Stimulated activated CD8-positive, alpha-beta memory T cell treated with anti-CD3 and anti-CD28 coated beads, Interleukin-4, amount 100 ng/mL, for 1 hour (primary cell): ENCODE measurements at places on chromosomes 1 and 21.

DNA sequence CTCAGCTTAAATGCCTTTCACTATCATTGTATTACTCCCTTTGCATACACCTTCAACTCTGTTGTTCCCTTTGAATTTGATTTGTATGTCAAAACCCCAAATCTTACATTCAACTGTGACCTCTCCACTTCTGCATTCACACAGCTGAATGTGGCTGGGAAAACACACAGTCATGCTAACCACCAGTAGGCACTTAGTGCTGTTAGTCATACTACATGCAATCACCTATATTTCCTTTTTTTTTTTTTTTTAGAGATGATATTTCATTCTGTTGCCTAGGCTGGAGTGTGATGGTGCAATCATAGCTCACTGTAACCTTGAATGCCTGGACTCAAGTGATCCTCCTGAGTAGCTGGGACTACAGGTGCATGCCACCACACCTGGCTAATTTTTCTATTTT lies 16.2 kb downstream of the BTBD8 start:
- no peak for DNase-seq

DNA sequence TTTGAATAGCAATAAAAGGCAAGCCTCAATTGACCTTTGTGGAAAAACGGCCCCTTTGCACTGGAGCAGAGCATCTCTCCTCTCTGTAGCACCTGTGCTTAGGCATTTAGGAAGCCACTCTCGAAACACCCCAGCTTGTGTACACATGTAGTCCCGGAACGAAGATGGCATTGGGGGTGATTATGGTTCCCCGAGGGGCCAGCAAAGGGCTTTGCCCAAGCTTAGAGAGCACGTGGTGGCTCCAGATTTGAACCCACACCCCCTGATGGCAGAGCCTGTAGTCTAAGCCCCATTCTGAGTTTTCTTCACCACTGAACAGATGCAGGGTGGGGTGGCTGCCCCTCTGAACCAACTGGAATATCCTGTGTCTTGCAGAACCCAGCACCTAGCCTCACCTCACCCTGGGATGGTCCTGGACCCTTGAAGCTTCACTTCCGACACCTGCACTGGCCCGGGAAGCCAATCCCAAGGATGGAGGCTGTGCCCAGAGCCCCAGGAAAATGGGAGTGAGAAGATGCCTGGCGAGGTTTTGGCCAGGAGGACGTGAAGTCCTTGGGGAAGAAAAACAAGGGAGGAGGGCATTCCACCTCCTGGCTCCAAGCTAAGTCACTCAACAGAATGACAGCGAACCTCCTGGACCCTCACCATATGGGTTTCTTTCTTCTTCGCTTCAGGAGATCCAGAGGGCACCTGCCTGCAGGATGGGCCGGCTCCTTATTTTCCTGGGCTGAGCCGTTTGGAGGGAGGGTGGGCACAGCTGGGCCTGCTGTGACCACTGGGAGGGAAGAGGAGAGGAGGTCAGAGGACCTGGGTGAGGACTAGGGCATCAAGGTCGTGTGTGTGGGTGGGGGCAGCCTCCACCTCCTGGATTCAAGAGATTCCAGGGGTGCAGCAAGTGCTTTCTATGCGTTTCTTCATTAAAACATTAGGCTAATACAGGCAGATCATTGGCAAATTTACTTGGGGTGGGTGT lies 37.7 kb downstream of the IGFN1 start:
- DNase-seq, result no peak

GRCh38 chr1:35390600-35391494 lies 122.3 kb downstream of the ZMYM4 start:
- DNase-seq, result no peak

DNA sequence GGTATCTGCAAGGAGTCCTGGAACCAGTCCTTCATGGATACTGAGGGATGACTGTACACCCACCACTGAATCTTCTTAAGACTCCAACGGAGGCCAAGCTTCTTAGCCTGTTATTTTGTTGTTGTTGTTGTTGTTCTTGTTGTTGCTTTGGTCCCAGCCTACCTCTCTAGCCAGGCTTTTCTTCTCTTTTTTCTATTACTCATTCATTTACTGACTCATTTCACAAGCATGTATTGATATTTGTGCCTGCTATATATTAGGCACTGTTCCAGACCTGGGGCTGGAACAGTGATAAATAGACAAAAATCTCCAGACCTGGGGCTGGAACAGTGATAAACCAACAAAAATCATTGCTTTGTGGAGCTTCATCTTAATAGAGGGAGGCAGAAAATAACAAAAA lies 20.4 kb downstream of the CENPF start:
- DNase-seq, result no peak

- no peak for DNase-seq
Observed at GRCh38 chr1:154896771-154897286, 26.7 kb upstream of the KCNN3 start.

- no peak for DNase-seq
Observed at GRCh38 chr1:98991127-98992012, 13.3 kb downstream of the PLPPR5 start.

GRCh38 chr1:159827549-159827948 lies 876 bp downstream of the SLAMF8 start:
- no peak for DNase-seq

DNA sequence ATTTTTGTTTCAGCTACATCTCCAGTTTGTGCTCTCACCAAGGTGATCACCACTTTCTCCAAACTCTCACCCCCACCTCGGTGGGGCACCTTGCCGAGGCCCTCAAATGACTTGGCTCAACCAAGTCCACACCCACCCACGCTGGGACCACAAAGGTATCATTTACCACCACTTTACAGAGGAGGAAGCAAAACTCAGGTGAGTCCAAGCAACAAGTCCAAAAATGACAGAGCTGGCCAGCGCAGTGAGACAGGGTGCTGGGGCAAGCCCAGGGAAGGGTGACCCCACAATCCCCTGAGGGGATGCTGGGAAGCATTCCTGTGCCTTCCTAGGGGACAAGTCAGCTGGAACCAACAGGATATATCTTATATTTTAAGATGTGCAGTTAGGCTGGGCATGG lies 24.7 kb downstream of the SSBP3 start:
- DNase-seq, result no peak

DNA sequence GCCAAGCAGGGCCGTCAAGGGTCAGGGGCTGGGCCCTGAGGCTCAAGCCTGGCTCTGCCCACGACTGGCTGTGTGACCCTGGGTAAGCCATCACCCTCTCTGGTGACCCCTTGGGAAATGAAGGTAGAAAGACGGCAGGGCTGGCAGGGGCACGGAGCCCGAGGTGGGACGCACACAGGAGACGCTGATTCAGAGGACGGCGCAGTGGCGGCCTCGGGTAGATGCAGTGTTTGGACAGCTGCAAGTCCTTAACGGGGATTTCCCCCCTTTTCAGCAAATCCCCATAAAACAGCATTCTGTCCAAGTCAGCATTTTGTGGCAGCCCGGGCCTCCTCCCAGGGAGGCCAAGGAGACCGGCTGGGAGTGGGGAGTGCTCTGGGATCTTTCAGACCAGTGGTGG lies 16.7 kb downstream of the COL8A2 start:
- DNase-seq, result no peak

DNA sequence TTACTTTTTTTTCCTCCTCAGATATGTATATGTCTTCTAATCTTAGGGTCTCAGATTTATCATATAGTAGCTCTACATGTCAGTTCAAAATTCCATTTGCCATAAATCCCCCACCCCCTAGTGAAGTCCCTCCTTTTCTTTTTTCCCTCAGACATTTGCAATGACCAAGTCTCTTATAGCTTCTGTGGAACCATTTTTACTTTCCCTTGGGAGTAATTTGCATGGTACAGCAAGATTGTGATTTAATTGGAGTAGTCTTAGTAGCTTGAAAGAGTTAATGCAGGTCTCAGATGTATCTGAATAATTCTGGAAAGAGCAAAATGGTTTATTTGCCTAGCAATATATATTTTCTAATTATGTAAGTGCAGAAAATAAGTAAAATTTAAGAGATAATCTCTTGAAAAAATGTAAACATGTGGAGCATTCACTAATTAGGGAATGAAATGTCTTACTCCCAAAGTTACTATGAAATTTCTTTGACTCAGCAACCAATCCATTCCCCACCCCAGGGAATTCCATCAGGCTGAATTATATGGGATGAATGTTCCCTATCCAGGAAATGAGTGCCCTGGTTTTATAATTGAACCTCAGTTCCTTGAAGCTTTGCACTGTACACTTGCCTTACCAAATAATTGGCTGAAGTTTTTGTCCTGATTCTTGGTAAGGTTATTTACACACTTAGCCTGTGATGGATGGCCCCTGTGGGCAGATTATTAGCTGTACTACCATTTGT lies 267.0 kb downstream of the DNM3 start:
- DNase-seq, result no peak

- DNase-seq, result no peak
Observed at GRCh38 chr1:79588719-79589118, 582.2 kb upstream of the ADGRL4 start.

DNA sequence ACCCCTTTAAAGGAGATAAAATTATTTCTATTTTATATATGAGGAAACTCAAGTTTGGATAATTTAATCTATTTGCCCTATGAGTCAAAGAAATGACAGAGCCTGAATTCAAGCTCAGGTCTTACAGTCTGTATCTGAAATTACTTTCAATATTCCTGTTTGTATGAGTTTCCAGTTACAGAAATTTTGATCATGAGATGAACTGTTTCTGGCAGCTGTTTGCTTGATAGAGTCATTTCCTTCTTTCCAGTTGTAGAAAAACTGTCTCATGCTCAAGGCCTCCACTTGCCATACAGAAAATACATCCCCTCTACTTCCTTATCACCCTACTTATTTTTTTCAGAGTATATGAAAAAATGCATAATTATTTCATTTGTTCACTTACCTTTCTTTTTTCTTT lies 87.6 kb downstream of the PTPRC start:
- no peak for DNase-seq

DNA sequence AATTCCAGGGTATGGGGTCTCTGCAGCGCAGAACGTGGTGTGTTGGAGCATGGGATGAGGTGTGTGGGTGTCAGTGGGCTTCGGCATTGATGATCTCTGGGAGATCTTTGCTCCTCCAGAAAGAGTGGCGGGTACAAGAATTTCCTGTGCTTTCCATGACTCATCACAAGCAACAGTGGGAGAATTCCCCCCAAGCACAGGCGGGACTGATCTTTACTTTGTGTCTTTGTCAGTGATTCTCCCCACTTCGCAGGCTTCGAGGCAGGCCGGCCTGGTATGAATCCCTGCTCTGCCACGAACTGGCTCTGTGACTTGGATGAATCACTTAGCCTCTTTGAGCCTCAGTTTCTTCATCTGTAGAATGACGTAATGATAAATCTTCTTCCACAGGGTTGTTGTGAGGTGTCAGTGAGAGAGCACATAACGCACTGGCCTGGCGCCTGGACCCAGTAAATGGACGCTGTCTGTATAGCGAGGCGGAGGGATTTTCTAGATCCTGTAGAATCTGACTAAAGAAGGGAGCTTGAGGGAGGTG lies 2.0 kb downstream of the OPRD1 start:
- DNase-seq, result no peak

GRCh38 chr1:182713939-182714338 lies 29.6 kb upstream of the RGS8 start:
- DNase-seq, result no peak

DNA sequence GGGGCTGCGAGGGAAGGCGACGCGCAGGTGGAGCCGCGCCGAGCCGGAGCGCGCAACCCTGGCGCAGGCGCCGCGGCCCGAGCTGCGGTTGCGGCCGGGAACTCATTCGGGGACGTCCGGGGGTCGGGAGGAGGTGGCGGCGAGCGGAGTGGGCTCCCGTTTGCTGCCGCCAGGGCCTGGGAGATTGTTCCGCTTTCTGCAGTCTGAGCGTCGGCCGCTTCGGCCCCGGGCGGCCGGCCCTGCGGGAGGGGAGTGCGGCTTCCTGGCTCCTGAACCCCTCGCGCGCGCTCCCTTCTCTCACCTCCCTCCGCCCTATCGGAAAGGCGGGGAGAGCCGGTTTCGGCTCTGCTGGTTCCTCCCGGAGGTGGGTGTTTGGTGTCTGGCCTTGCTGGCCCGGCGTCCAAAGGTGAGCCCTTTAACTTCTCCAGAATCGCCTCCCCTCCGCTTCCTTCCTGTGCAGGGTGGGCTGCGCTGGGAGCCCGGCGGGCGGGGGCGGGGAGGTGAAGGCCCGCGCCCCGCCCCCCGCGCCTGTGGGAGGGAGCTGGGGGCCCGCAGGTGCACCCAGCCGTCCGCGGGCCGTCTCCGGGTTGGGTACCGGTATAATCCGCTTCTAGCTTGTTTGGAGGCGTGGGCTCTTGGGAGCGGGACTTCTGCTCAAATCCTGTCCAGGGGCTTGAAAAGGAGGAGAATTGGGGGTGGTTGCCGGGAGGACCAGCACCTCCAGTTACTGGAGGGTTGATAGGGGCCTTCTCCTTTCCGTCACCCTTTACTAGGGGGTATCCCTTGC lies 683 bp downstream of the LRRC8D start:
- peak; percentile 23 for DNase-seq

GRCh38 chr1:74517599-74518051 lies 5.2 kb upstream of the LRRC53 start:
- no peak for DNase-seq

DNA sequence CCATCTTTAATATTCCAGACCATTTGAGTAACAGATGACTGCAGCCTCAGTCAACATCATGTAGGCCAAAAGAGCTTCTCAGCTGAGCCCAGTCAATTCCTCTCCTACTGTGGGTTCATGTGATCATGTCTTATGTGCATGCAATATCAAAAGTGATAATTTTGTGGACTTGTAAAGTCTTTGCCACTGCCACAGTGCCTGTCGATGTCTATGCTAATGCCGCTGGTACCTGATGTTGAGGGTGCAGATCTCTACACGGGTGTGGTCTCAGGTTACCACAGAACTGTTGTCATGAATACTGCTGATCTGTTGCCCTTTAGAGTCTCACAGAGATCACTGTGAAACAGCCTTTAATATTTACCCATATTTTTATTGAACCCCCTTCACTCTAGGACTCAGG lies 11.3 kb upstream of the C1orf141 start:
- no peak for DNase-seq

DNA sequence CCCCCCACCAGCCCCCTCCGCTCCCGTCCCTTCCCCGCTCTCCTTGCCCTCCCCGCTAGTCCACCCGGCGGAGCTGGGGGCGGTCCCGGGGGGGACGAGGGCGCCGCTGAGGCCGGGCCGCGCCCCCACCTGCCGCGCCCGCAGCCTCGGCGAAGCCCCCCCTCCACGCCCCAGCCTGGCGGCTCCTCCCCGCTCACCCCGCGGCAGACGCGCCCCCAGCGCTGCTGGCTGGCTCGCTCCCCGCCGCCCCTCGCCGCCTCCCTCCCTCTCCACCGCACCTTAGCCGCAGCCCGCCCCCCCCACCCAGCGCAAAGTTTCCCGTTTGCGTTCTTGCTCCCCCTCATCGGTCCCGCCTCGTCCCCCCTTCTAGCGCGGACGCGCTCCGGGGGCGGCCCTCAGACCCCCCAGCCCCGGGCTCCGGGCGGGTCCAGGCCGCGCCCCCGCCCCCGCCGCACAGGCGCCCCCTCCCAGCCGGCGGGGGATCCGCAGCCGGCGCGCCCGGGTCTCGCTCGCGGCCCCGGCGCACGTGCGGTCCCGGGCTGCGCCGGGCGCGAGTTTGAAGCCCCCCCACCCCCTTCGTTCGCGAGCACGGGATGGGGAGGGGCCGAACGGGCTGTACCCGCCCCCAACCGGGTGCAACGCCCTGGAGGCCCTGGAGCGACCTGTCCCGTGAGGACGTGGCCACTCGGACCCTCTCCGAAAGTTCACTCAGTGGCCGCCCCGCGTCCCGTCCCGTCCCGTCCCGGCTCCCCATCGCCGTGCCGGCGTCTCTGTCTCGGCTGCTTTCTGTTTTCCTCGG lies 623 bp downstream of the PTPRF start:
- no peak for DNase-seq
